ENCODE measurements at places on chromosomes 1 and 21.
A peak's percentile ranks its signal among the peaks of the same experiment; 100 is the strongest.

- no peak for DNase-seq
Observed at GRCh38 chr1:109763646-109764415, at the start of gene EPS8L3. TSS of gene EPS8L3 (minus strand) at chr1:109763923. CDS start at chr1:109761749, 2,174 bp downstream.

GRCh38 chr21:36656138-36656537, 42.8 kb upstream of the SIM2 start:
- no peak for DNase-seq

GRCh38 chr21:44592446-44593311, at the start of gene KRTAP10-6:
TSS of gene KRTAP10-6 (minus strand) at chr21:44592505. CDS start at chr21:44592484, 21 bp downstream.
- no peak for DNase-seq

GRCh38 chr1:89670163-89670562, 37.2 kb downstream of the LRRC8C start:
- DNase-seq = no peak

DNA sequence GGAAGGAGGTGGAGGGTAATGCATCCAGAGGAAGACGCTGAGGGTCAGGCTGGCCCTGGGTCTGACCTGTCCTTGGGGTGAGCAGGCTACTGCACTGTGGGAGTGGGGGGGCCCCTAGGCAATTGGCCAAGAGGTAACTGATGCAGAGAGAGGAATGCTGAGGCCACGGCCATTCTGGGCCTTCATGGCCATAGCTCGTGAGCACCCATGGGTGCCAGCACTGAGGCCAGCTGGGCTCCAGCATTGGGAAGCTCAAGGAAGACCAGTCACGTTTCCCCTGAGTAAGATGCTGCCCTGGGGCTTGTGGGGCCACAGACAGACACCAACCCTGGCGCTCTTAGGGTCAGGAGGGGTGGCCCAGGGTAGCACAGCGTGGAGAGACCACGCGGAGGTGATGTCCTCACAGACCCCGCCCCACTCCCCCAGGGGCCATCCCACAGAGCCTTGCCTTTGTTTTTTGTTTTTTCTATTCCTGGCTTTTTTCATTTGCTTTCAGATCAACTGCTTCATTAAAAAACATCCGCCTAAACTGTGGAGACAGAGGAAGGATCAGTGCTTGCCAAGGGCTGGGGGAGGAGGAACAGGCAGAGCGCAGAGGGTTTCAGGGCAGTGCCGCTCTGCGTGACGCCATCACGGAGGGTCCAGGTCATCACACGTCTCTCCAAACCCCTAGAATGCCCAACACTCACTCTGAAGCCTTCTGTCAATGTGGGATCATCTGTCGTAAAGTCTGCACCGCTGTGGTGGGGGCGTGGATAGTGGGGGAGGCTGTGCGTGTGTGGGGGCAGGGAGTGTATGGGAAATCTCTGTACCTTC, 61.1 kb downstream of the SIK1 start:
- no peak for DNase-seq

- DNase-seq = no peak
Observed at GRCh38 chr1:180927348-180927747, 14.7 kb downstream of the KIAA1614 start.

- DNase-seq = no peak
Observed at GRCh38 chr1:228206582-228207351, 1.1 kb upstream of the OBSCN start.

GRCh38 chr1:55735106-55735505, 519.9 kb upstream of the USP24 start:
- no peak for DNase-seq

DNA sequence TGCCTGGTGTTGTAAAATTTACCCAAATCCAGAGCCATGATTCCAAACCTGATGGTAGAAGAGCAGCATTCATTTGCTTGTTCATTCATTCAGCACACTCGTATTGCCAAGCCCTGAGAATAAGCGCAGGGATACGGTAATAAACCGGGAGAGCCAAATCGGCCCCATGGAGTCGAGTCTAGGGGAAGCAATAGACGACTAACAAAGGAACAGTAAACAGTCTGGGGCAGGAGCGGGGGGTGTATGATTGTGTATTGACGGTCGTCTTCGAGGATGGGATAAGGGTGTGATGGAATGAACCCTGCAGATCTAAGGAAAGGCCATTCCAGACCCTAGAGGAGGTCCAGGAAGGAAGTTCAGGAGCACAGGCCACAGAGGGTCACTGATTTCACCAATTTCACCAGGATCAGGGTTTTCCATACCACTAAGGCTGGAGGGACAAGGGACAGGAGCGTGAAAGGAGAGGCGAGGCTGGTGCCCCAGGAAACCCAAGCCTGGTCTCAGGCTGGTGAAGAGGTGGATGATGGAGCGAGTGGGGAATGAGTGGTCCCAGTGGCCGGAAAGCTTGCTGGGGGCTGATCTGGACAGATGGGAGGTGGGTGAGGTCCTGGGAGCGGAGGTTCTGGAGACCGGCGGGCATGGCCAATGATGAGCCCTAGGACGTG, 61.1 kb upstream of the PDE9A start:
- DNase-seq = no peak

DNA sequence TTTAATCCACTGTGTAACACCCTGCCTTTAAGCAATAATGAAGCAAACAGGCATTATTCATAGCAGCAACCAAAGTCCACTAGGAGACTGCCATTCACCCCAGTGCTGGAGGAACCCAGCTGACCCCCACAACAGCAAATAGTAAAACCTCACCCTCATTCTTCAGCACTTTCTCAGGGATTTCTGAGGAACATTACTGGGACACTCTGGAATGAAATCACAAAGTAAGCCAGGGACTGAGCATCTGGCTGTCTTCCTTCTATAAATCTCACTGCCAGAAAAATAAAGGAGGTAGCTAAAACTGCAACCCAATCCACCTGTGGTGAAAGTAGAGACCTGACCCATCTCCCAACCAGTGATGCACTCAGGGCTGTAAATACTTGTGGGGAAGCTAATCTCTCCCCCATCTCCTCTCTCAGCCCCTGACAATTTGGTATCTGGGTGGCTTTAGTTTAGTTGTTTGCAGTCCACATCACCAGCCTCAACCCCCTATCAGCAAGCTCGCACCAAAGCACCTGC, 47.1 kb downstream of the COL6A1 start:
- DNase-seq = no peak

GRCh38 chr1:207565546-207566468, 69.8 kb downstream of the CR1 start:
- peak; percentile 1 for DNase-seq

DNA sequence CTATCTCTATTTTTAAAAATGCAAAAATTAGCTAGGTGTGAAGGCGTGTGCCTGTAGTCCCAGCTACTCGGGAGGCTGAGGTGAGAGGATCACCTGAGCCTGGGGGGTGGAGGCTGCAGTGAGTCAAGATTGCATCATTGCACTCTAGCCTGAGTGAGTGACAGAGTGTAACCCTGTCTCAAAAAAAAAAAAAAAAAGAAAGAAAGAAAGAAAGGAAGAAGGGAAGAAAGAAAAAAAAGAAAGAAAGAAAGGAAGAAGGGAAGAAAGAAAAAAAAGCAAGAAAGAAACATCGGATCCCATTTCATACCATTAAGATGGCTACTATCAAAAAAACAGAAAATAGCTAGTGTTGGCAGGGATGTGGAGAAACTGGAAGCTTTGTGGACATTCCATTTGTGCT, 136.8 kb upstream of the WNT4 start:
- no peak for DNase-seq

GRCh38 chr1:226449823-226450222, 41.9 kb upstream of the PARP1 start:
- DNase-seq = no peak

DNA sequence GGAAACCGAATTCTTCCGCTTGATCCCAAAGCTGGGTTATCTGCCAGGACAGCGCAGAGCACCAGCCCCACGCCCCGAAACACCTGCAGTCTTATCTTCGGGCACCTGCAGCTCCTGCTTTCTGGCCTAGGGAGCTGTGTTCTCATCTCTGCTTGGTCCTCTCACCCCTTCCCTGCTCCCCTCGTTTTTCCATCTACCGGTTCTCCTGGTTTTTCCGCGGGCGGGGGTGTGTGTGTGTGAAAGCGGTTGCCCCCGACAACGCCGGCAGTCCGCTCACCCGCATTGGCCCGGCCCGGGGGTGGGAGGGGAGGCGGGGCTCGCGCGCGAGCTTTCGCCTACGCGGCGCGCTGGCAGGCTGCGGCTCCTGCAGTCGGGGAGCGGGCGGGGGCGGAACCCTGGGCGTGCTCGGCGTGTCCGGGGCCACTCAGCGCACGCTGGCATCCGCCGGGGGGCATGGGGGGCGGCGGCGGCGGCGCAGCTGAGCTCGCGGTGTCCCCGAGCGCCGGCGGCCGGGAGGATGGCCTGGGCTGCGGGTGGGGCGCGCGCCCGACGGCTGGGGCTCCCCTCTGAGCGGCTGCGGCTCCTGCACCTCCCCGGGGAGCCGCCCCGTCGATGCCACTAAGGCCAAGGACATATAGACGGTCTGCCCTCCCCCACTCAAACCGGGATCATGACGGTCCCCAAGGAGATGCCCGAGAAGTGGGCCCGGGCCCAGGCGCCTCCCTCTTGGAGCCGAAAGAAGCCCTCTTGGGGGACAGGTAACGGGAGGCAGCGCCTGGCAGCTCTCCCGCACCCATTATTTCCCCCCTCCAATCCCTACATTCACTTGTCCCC, 3.2 kb downstream of the ATP8B2 start:
- peak; percentile 48 for DNase-seq

GRCh38 chr1:116310180-116310579, 62.9 kb upstream of the ATP1A1 start:
- DNase-seq = no peak

DNA sequence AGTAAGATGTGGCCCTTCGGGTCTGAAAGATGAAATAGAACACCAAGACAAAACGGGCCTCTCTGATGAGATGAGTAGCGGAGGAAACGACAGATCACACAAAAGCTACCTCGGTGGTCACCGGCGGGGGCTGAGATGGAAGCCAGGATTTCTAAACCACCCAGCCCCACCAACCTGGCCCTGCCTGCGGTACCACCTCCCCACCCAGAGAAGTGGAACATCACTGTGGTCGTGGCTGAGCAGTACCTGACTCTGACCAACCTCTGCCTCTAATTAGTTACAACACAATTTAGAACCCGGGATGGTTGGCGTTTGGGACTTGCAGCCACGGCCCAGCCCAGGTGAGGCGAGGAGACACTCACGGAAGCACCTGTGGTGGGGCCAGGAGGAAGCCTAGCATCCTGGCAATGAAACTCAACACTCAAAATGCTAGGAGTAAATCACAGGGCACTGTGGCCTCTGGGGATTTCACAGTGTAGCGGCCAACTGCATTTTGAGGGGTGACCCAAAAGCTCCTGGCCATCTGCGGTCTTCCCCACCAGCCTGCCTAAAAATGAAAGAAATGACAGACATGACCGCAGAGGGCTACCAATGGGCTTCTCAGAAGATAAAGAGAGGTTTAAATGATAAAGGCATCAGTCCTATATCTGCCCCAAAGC, 73.4 kb downstream of the ITPKB start:
- no peak for DNase-seq

DNA sequence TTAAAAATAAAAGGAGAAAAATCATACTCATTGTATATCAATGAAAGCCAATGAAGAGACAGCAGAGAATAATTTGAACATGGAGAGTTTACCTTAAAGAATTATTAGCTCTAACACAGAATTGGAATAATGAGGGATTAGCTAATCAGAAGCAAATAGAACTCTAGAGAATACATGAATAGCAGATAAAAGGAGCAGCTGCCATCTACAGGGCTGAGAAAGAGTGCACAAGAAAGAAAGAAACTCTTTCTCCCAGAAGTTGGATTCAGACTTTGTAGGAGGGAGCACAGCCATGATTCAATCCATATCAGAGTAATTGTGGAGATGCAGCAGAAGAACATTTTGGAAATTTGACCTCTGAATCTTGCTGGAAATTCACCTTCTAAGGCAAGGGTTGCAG, 1171.2 kb downstream of the PLA2G4A start:
- DNase-seq = no peak

DNA sequence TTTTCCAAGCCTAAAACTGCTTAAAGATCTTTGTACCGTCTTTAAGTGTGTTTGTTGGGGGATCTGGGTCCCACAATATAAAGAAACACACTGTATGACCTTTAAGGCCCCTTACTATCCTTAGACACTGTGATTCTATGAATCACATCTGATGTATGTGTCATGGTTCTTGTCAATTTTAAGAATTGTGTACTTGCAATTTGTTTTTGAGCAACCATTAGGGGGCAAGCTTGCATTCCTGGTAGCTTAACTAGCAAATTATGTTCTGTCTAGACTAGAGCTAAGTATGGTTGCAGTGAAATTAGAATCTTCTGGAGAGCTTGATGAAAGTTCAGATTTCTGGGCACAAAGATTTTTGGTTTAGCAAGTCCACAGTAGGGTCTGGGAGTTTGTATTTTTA, 219.5 kb downstream of the TPR start:
- peak; percentile 67 for DNase-seq
